Midbrain (tissue), 1 donor: ENCODE measurements at places on chromosomes 1 and 21.
A peak's percentile ranks its signal among the peaks of the same experiment; 100 is the strongest.

DNA sequence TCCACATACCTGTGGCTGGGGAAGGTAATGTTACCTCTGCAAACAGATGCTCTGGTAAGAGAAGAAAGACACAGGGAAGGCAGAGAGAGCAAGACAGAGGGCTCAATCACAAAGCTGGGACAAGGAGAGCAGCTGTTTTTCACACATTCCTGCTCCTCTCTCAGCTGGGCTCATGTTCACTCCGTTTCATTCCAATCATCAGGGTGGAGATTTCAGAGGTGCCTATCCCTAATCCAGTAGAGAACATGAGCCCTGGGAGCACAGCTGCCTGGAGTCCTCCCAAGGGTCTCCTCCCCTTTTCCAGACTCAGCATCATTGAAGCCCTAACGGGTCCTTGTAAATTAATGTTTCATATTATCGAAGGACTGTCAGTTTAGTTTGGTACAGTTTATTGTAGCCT is 19.4 kb downstream of the GADD45A start:
- no peak for DNase-seq

GRCh38 chr1:167109125-167109524 is 15.2 kb downstream of the STYXL2 start:
- DNase-seq, result no peak

DNA sequence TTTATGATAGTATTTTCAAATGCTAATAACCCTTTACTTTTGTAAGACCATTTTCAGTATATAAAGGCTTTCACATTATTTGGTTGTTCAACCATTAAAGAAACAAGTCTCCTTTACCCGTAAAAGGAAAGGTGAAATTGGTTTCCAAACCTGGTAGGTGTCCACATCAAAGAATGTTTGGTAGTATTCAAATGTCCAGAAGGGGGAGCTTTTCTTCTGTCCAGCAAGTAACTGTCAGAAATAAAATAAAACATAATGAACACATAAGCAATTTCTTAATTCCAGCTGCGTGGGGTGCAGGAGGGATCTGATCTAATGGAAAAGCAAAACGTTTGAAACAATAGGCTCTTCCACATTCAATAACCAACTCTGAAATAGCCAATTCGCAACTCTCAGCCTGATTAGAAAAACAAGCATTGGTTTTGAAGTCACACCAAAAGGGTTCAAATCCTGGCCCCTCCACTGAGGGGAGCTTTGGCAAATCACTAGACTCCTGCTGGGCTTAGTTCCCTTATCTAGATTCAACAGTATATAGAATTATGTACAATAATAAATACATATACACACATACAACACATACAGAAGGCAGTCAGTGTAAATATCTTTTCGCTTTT is 11.0 kb downstream of the YIPF1 start:
- DNase-seq, result peak; percentile 30

DNA sequence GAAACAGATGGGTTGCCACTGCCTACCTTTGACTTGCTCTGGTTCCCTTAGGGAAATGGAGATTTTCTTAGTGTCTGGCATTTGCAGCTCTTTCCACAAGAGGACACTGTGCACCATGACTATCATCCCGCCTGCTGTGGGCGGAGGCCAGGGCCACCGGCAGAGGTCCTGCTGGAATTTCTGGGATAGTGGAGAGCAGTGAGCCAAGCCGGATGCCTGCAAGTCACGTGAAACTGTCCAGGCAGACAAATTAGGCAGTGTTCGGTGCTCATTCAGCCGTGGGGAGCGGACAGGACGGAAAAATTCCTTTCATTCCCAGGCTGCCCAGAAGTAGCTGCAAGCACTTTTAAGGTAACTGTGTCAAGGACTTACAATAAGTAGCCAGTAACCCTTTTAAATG is 43.4 kb downstream of the IGSF5 start:
- peak; percentile 82 for DNase-seq

DNA sequence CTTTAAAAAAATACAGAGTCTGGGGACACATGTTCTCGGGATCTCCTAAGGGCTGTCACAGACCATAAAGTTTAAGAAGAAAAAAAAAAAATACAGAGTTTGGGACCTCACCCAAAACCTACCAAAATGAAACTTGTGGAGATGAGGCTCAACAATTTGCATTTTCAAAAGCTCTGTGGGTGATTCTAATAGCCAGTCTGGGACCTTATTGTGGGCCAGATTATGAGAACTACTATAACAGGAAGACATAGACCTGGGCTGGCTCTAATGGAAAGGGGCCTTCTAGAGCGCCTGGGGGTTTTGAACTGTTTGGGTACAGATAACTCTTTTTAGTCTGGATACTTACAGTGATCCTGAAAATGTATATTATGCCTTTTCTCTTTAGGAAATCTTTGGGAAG is 69.1 kb downstream of the LAMC1 start:
- no peak for DNase-seq

GRCh38 chr1:158818975-158819431 is 12.1 kb upstream of the MNDA start:
- no peak for DNase-seq

- no peak for DNase-seq
Observed at GRCh38 chr1:6854166-6854565, 68.9 kb downstream of the CAMTA1 start.

DNA sequence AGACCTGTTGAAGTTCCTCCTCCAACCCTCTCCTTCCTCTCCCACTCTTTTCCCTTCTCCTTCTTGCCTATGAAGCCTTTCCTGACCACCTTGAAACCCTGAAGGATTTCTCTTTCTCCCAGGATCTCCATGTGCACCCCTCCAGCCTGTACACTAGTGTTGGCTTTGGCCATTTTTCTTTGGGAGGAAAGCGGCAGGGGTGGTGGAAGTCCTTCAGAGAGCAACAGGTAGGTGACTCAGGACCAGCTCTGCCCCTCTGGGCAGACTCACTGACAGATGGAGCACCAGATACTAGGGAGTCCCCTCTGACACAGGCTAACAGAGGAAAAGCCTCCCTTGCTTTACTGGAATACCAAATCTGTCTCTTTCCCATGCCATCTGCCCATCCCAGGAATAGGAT is 4.6 kb downstream of the SLC26A9 start:
- no peak for DNase-seq
